Activated CD8-positive, alpha-beta T cell treated with anti-CD3 and anti-CD28 coated beads, Interleukin-2, amount 10 ng/mL, durations not matched to agents 7 days and 5 days (primary cell): ENCODE measurements at places on chromosomes 2 and 18. TPM values are rescaled to one million over a fixed set of nuclear protein-coding genes. Genes with fewer than 3 reads are reported as not detected.

Gene RIT2
- total RNA-seq, result not detected

- no peaks in the 10 kb centered on the region for H3K36me3 ChIP-seq
- no peak for DNase-seq
- peaks cover 8% of the 10 kb centered on the region for H3K27me3 ChIP-seq
These were observed 76.7 kb upstream of the CAVIN2 start for GRCh38 chr2:191923652-191923997.

- DNase-seq, result peak; percentile 73
- peaks cover 1% of the 10 kb centered on the region for H3K27me3 ChIP-seq
- peak within 1 kb of the TSS; percentile 82 for H3K27ac ChIP-seq
- no peaks in the 10 kb centered on the region for H3K36me3 ChIP-seq
- H3K4me3 ChIP-seq, result peak within 1 kb of the TSS; percentile 90
- peaks cover 12% of the 10 kb centered on the region for H3K4me1 ChIP-seq
These were observed at the start of gene ICA1L for GRCh38 chr2:202871300-202872141. TSS of gene ICA1L (minus strand) at chr2:202871766. CDS start at chr2:202829009, 42,757 bp downstream.

DNA sequence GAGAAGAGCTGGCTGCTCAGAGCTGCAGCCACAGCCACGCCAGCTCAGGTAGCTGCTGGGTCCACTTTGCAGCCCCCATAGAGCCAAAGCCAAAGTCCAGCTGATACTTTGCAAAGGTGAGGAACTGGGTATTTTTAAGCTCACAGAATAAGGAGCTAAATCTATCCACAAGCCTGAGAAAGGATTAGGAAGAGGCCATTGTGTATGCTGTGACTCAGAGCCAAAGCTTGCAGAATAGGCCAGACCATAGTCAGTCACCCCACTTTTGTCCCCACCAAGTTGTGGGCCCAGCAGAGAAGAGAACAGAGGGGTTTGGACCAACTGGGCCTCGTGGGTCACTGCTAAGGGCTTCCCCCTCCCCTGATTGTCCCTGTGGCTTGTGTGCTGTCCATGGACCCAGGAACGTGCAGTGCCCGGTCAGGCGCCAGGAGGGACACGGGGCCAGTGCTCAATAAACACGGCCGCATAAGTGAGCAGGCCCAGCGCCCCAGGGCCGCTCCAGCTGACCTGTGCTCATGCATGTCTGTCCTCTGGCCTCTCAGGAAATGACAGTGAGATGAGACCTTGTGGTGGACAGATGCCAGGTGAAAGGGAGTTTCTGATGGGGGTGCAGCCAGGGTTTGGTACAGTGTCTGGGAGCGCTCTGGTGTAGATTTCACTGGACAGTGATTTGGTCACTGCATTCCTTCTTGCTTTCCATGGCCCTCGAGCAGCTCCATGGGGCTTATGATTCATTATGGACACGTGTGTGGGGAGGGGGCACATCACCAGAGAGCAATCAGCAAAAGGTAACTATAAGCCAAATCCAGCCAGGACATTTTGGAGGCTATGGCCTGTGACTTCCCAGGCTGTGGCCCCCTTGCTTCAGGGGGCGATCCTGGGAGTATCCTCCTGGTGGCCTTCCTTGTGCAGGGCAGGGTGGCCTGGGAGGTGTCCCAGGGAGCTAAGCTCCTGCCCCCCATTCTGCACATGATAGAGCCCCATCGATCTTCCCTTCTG is 31.3 kb downstream of the MAL start:
- no peaks in the 10 kb centered on the region for H3K27me3 ChIP-seq
- peak overlapping the region; percentile 39 for H3K27ac ChIP-seq
- H3K4me3 ChIP-seq, result no peak overlapping the region
- H3K4me1 ChIP-seq, result peaks cover 59% of the 10 kb centered on the region
- peaks cover 40% of the 10 kb centered on the region for H3K36me3 ChIP-seq
- no peak for DNase-seq

DNA sequence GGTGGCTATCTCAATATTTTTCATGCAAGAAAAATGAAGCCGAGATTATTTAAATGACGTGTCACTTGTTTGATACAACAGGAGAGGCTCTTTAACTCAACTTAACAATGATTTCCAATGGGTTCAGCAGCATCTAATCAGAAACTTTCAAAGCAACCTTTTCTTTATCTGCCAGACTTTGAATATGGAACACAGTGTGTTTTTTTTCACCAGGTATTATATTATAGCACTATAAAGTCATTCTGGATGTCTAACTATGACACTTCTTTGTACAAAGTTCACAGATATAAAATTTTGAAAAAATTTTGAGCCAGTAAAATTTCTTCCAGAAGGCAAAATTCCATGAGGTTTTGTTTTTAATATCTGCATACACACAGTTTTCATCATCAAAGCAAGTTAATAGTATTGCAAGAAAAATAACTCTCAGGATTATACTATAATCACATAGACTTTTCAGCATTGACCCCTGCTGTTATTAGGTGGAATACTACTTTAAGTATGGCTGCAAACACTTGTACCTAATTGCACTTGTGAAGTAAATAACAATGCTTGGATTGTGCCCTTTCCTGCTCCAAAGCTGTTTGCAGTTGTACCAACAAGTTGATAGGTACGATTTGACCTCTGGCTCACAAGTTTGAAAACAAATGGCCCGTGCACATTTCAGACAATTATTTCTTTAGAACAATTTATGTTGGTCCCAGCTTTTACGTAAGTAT is 44.0 kb upstream of the DSG1 start:
- no peak overlapping the region for H3K4me3 ChIP-seq
- no peaks in the 10 kb centered on the region for H3K27me3 ChIP-seq
- no peak overlapping the region for H3K27ac ChIP-seq

DNA sequence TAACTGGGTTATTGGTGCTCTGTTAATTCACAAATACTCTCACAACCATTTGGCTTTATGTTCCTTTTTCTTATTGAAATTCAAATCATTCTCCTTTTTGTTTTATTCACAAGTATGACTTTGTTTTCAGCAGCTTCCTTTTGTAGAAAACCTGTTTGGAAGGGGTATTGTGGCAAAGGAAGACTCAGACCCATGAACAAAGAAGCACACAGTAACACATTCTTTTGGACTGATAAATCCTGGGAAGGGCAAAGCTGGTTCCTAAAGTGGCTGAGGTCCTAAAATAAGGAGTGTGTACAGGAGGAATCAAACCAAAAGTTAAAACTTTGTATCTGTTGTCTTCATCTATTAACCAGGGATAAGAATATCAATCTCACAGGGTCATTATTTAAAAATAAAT is 374.7 kb upstream of the FIGN start:
- no peak overlapping the region for H3K27ac ChIP-seq
- DNase-seq, result no peak
- no peaks in the 10 kb centered on the region for H3K36me3 ChIP-seq
- no peaks in the 10 kb centered on the region for H3K4me1 ChIP-seq

Gene GALNT5
- not detected for total RNA-seq

GRCh38 chr2:128714285-128714684 is 395.6 kb upstream of the HS6ST1 start:
- peaks cover 4% of the 10 kb centered on the region for H3K4me1 ChIP-seq
- peaks cover 2% of the 10 kb centered on the region for H3K36me3 ChIP-seq
- peak; percentile 12 for DNase-seq
- peaks cover 47% of the 10 kb centered on the region for H3K27me3 ChIP-seq
- no peak overlapping the region for H3K4me3 ChIP-seq

- H3K27ac ChIP-seq, result no peak overlapping the region
- no peak for DNase-seq
- no peaks in the 10 kb centered on the region for H3K27me3 ChIP-seq
These were observed 89.9 kb downstream of the ATAD2B start for GRCh38 chr2:23836971-23837565.

GRCh38 chr18:79603321-79604204 is 76.0 kb upstream of the CTDP1 start:
- no peak for DNase-seq
- H3K27ac ChIP-seq, result no peak overlapping the region
- H3K36me3 ChIP-seq, result no peaks in the 10 kb centered on the region
- no peaks in the 10 kb centered on the region for H3K4me1 ChIP-seq
- H3K4me3 ChIP-seq, result no peak overlapping the region

Gene PDCD1
- 2.4 TPM for total RNA-seq
